Mesenteric fat pad (tissue), 1 donor: ENCODE measurements at places on chromosomes 3 and 15.

DNA sequence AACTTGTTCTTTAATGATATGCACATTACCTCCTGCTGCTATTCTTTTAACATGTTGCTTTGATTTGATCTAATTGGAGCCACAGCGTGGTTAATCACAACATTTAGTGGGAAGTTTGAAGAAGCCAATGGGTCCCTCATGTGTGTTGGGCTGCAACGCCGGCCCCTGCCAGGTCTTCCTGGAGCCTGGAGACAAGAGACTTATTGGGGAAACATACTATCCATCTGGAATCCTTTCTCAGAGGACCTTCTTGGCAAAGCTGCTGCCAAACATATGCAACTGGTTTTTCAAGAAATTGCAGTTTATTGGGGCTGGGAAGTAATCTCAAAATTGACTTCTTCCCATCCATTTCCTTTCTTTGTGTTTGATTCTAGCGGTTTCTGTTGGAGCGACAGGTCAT is 396.3 kb upstream of the PROK2 start:
- DNase-seq: no peak

DNA sequence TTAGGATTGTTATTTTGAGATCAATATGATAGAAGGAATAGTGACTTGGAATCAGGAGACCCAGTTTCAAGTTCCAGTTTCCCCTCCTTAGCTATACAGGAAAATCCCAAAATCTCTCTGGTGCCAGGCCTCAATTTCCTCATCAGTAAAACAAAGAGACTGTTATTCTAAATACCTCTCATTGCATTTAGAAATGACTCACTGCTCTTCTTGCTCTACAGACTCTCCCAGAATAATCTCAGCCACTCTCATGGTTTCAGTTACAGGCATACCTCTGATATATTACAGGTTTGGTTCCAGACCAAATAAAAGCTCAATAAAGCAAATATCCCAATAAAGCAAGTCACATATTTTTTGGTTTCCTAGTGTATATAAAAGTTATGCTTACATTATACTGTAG is 28.3 kb downstream of the IMPG2 start:
- no peak for DNase-seq

GRCh38 chr15:101496198-101496986 is 6.9 kb upstream of the PCSK6 start:
- no peak for DNase-seq

- no peak for DNase-seq
Observed at GRCh38 chr3:55158345-55158744, 230.5 kb upstream of the LRTM1 start.

- DNase-seq: no peak
Observed at GRCh38 chr15:80609091-80609490, 86.0 kb upstream of the ABHD17C start.

- DNase-seq: no peak
Observed at GRCh38 chr3:15536856-15537255, 15.3 kb upstream of the COLQ start.

DNA sequence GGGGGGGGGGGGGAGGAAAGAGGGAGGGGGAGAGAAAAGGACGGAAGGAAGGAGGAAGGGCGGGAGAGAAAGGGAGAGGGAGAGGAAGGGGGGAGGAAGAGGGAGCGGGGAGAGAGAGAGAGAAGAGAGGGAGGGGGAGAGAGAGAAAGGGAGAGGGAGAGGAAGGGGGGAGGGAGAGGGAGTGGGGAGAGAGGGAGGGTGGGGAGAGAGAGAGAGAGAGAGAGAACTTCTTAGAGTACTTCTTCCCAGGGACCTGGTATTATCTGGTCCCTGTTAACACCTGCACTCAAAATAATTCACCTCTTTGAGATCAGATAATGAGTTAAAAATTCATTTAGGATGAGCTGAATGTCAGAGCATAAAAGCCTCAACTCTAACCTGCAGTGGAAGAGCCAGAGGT is 1.1 kb downstream of the SEC13 start:
- DNase-seq: no peak

- DNase-seq: no peak
Observed at GRCh38 chr3:156236556-156237260, 116.3 kb downstream of the KCNAB1 start.

DNA sequence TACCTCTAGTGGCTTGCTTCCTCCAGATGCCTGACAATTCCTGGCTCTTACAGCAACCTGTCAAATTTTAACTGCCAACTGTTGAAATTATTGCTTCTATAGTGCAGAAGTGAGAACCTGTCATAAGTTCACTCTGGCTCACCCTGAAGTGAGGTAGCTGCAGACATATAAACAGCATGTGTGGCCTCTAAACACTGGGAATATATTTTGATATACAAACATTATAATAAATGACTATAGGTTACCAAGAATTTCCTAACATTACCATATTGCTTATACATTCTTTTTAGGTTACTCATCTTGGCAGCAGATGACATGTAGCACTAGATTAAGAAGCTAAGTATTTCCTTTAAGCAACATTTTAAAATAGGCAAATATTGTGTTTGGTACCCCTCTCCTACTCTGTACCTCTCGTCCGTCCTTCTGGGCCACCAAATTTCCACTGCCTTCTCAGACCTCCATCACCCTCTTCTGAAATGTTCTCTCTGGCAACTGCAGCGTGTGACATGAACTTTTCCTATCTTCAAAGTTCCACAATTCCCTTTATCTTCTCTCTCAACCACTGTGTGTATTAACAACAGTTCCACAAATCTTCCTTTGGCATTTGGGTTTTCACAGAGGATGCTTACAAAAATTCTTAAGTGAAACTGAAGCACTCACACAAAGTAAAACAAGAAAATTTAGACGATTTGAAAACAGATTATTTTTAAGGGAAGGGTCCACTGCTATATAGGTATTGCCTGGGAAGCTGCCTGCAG is 15.3 kb upstream of the XXYLT1 start:
- DNase-seq: no peak
